Myocyte (in vitro differentiated cells): ENCODE measurements at places on chromosomes 6 and 20. TPM values are rescaled to one million over a fixed set of nuclear protein-coding genes. Genes with fewer than 3 reads are reported as not detected.

GSTA3 gene
- total RNA-seq = not detected in 2 replicates

DNA sequence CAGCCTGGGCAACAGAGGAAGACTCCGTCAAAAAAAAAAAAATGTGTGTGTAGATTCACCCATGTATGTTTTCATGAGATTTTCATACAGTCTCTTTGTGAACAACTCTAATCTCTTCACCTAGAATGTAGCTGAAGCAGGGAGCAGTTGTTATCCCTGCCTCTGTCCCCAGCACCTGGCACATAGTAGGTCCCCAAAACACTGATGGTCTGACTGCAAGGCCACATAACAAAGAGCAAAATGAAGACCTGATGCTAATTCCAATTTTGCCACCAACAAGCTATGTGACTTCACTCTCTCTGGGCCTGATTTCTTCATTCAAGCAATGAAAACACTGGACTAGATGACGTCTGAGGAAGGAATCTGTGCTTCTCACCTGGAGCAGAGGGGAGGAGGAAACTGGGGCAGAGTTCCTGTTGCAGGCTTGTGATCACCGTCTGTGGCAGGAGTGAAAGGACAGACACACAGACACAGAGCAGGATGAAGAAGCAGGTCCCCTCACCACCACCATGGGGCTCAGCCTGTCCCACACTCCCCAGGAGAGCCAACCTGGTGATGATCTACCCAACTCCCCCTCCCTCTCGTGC is 4.6 kb downstream of the SLC44A4 start:
- DNase-seq = no peak

GRCh38 chr6:22828179-22829062 is 259.1 kb downstream of the HDGFL1 start:
- peak; percentile 91 for DNase-seq

DNA sequence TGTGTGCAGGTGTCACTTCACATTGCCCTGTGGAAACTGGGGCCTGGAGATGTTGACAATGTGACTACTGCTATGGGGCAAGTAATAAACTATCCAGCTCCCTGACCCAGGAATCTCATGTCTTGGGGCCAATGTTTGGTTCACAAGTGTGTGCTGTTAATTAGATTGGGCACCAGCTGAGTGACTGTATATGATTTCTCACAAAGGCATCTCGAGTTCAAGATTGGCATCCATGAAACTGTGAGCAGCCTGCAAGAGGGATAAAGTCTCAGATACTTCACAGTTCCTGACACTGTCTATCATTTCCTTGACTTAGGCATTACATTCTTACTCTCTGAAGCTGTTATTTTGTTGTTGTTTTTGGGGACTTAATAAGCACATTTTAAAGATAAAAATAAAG is 264.0 kb downstream of the PRKN start:
- no peak for DNase-seq

DNA sequence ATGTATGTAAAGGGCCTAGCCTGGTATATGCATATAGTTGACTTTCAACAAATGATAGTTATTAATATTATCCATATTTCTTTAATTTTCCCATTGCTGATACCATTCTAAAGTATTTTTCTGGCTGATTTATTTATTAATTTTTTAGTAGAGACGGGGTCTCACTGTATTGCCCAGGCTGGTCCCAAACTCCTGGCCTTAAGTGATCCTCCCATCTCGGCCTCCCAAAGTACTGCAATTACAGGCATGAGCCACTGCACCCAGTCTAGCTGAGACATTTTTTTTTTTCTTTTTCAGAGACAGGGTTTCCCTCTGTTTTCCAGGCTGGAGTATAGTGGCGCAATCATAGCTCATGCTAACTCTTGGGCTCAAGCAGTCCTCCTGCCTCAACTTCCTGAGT is 29.8 kb upstream of the MROH8 start:
- DNase-seq = no peak
